Activated CD4-positive, alpha-beta T cell treated with anti-CD3 and anti-CD28 coated beads, Interleukin-2, amount 50 U/mL, for 1 hour (primary cell): ENCODE measurements at places on chromosomes 16 and 17.

- no peak for DNase-seq
These were observed 21.1 kb upstream of the SPPL2C start for GRCh38 chr17:45823598-45823997.

DNA sequence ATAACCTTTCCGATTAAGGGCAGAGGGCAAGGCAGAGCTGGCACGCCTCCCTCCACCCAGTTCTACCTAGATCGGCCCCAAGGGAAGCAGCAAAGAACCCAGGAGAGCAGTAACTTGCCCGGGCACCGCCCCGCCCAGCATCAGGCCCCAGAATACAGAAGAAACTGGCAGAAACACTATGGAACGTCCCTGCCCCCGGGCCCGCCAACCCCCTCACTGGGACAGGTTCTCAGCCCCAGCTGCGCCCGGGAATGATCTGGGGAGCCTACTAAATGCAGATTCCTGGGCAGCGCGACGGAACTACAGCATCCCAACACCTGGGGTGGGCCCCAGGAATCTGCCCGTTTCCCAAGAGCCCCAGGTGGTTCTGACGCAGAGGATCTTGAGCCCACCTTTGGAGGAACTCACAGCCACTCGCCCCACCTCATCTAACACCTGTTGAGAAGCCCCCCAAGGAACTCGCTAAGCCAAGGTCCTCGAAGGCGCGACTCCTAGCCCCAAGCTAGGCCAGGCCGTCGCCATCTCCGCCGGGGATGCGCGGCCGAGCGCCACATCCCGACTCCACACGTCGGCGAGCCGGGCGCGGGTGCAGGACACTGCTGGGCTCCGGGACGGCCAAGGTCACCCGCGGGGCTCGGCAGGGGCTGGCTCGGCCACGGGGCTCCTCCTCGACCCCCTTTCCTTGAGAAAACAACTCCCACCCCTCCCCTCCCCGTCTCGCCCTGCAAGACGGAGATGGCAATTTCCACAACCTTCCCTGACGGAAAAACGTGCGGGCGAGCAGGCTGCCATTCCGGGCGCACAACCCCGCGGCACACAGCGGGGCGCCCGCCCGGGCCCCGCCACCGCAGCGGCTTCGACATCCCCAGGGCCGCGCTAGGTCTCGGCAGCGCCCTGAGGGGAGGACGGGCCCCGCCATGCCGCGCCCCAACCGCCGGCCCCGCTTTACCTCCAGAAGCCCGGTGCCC lies 913 bp downstream of the CDIP1 start:
- no peak for DNase-seq

DNA sequence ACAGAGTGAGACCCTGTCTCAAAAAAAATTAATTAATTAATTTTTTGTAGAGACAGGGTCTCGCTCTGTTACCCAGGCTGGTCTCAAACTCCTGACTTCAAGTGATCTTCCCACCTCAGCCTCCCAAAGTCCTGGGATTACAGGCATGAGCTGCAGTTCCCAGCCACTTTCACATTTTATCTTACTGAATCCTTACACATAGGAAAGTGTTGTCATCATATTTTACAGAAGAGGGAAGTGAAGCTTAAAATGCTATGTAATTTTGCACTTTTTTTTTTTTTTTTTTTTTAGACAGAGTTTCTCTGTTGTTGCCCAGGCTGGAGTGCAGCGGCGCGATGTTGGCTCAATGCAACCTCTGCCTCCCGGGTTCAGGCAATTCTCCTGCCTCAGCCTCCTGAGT lies 21.1 kb upstream of the ZNF629 start:
- no peak for DNase-seq

GRCh38 chr17:44348234-44348987 lies 3.3 kb downstream of the GRN start:
- no peak for DNase-seq

- DNase-seq, result no peak
These were observed 3.6 kb upstream of the ARL4D start for GRCh38 chr17:43395165-43395564.

- no peak for DNase-seq
These were observed 702 bp downstream of the PHF23 start for GRCh38 chr17:7238420-7239090.

GRCh38 chr17:79943347-79944241 lies 92.1 kb downstream of the TBC1D16 start:
- no peak for DNase-seq

DNA sequence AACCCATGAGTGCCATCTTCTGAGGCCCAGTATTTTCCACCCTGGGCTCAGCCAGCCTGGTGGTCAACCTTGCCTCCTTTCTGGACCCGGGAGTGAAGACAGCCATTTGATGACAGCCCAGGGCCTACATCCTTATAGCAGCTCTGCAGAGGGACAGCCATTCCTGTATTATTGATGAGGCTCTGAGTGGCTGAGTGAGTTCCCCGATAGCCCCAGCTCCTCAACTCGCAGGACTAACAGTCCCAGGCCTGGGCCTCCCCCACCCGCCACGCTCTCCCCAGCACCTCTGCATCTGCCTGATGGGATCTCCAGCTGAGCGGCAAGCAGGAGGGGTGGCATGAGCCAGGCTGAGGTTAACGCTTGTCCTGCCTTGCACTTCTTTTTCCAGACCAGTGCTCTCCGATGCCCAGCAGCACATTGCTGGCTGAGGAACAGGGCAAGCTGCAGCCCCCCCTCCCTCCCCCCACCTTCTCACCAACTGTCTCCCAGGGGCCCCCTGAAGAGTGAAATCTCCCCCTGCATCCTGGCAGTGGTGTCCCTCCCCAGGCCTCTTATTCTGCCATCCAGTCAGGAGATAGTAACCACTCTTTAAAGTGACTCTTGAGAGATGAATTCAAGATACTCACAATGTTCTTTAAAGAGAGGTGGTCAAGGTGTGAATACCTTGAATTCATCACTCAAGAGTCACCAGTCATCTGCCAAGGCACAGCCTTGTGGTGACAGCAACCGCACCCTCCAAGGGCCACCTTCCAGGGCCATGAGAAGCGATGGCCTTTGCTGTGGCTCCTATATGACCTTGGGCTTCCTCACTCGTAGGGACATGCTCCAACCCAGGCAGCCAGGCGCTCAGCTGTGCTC lies 23.5 kb downstream of the CACNG5 start:
- DNase-seq, result no peak
